ENCODE measurements at places on chromosomes 2 and 18. TPM values are rescaled to one million over a fixed set of nuclear protein-coding genes. Genes with fewer than 3 reads are reported as not detected.

The CD207 gene
- polyA plus RNA-seq: not detected

The STAT4 gene
- polyA plus RNA-seq: 9.4 TPM

The ACADL gene
- 23.2 TPM for polyA plus RNA-seq

The DRC1 gene
- 3.5 TPM for polyA plus RNA-seq

The CPLX4 gene
- 0.14 TPM for polyA plus RNA-seq

DNA sequence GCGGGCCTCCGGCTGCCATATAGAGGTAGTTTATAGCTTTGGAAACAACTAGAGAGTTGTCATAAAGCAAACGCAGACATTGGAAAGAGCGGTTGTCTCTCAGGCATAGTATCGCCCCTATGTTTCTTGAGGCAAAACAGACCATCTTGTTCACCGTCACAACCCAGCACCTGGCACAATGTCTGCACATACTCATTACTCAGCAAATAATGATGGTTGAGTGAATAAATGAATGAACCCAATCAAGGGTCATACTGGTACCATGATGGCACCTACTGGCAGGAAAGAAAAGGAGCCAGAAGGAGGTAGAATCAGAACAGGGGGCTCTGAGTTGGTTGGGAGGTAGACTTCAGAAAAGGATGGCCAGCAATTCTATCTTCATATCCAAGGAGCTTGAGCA lies 118.5 kb downstream of the ANTXR1 start:
- DNase-seq: no peak

DNA sequence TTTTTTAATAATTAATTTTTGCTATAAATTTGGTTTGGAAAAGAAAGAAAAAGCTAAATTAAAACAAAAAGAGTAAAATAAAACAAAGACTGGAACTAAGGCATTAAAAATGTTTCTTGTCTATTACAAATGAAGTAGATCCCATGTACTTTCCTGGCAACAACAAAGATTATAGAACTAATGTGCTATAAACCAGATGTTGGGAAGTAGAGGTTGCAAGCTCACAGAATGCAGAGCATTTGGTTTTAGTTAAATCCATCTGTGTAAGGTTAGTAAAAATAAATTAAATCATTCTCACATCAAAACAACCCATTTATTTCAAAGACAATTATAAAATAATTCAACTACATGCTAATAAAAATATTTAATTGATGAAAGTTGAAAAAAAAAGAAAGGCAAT lies 157.2 kb upstream of the ZC3H15 start:
- no peak for DNase-seq

DNA sequence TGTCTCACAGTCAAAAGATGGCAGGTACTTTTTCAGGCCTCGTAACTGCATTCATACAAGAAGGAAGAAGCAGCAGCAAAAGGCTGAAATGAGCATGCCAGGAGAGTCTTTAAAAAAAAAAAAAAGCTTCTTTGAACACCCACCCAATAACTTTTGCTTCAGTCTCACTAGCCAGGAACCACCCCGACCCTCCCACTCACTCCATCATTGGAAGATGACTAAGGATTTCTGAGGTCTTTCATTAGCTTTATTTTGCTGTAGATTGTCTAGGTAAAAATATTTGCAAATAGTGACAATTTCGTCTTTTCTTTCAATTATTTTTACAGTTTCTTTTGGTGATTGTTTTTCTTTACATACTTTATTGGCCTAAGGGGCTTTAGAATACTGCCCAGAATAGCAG lies 37.9 kb downstream of the RBBP8 start:
- DNase-seq: no peak

DNA sequence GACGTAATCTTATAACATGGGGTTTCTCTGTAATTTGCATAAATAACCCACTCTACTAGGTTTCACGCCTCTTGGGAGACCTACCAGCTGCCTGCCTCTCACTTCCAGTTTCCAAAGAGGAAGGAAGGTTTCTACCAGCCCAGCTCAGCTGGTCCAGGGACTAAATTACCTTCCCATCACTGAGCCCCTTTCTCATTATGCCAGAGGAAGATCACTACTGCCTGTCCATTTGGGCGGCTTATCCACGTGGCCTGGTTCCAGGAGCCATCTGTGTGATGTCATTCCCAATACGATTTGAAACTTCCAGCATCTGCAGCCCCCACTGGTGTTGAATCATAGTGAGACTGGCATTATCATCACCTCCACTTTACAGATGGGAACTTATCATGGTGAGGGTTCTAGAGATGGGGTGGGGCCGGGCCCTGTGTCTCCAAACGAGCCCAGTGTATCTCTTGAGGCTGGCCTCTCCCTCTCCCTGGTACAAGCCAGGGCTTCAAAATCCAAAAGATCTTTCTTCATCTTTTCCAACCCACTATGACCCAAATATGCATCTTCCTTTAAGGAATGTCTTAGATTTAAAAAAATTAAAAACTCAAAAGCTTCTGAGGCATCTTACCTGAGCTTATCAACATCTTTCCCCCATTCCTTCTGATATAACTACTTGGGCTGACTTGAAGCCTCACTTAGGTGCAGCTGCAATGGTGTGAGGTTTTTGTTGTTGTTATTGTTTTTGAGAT lies 140.8 kb downstream of the DDX1 start:
- DNase-seq: no peak

DNA sequence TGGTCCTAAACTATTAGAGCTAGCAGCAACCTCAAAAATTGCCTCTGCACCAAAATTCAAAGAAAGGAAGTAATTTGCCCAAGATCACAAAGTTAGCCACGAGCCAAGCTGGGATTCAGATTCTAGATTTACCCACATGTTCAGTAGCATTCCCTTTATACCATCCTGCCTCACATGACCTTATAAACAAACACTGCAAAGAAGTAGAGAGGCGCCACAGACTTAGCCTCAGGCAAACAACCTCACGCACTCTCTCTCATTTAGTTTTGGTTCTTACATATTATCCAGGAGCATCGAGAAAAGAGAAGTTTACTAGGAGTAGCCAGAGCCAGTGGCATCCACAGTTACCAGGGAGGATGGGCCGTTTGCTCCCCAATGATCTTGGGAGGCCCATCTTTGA lies 226.6 kb downstream of the OSR1 start:
- DNase-seq: no peak

DNA sequence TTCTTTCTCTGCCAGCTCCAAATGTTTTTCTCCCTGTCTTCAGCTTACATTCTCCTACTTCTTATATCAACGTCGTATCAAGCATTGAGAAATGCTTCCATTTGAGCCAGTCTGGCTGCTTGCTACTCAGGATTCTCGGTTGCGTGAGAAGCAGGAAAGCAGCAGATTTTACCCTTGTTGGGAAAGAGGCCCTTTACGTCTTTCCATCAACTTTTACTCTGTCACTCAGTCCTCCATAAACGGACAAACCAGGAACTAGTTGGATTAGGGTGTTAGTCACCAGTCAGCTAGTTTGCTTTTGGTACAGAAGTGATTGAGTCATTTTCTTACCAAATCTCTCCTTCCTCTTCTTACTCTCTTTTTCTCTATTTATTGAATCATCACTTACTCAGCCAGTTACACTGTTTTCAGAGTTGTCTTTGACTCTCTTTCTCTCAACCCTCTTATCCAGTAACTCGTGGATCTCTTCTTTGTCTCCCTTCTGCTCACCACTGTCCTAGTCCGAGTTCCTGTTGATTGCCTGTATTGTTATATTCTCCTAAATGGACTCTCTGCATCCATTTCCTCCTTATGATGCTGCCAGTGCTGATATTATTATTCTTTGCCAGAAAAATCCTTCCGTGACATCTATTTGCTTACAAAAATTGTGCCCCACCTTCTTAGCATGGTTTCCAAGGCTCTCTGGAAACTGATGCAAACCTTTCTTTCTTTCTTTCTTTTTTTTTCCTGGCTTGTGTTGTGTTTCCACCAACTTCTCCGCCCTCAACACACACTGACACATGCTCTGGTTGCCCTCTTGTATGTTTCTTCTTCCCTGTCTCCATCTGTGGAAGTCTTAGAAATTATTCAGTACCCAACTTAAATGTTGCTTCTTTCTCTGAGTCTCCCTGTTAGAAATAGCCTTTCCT lies 61.5 kb downstream of the VRK2 start:
- DNase-seq: no peak

DNA sequence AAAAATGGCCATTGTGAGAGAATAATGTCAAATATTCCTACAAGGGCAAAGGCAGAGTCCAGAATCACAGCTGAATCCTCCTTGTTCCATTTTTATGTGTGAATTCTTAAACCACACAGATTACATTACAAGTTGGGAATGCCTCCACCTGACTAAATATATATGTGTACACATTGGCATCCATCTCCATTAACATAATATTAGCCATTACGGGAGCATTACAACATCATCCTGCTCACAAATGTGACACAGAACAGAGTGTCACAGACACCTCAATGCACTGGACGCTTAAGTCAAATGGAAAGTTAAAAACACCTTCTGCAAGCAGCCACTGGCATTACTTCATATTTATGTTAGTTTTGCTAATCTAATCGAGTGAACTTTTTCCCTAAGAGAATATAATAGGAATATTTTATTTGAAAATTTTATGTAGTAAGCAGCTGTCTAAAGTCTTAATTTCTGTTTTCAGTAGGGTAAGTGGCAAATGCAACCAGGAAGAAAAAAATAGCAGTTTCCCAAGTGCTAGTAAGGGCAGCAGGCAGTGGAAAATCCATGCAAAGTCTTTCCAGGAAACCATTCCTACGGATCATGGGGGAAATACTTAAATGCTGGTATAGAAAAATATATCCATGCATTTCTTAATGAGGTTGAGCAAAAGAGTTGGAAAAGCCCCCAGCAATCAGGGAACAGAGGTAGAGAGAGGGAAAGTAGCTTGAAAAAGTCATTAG lies 255.6 kb downstream of the OSR1 start:
- DNase-seq: no peak

DNA sequence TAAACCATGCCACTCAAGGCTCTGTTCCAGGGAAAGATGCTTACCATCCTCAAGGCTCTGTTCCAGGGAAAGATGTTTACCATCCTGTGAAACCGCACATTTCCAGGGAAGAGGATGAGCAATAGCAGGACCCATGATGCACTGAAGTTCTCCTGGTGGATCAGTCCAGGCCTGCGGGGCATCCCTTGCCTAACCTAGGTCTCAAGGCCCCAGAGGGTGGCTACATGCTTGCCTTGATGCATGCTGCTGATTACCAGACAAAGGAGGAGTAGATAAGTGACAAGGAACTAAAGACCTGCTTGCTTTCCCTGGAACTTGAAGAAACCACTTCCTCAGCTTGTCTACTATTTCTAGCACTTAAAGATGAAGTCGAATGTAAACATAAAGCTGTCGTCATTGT lies 111.0 kb upstream of the LINC00305 start:
- no peak for DNase-seq

DNA sequence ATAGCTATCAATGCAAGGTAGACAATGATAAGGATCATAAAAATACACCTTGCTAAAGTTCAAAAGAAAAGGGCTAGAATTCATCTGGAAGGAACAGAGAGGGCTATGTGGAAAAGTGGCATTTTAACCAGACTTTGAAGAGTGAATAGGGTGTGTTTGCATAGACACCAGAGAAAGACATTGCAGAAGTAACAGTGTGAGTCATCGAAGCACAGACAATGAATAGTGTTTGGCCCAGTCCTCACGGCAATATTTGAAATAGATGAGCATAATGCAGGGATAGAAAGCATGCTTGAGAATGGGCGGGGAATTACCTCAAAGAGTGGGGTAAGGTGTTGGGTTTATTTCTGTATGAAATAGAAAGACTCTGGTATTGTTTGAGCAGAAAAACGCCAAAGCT lies 24.2 kb downstream of the MYT1L start:
- no peak for DNase-seq

GRCh38 chr2:55099878-55100820 lies 49.9 kb upstream of the RTN4 start:
- no peak for DNase-seq

DNA sequence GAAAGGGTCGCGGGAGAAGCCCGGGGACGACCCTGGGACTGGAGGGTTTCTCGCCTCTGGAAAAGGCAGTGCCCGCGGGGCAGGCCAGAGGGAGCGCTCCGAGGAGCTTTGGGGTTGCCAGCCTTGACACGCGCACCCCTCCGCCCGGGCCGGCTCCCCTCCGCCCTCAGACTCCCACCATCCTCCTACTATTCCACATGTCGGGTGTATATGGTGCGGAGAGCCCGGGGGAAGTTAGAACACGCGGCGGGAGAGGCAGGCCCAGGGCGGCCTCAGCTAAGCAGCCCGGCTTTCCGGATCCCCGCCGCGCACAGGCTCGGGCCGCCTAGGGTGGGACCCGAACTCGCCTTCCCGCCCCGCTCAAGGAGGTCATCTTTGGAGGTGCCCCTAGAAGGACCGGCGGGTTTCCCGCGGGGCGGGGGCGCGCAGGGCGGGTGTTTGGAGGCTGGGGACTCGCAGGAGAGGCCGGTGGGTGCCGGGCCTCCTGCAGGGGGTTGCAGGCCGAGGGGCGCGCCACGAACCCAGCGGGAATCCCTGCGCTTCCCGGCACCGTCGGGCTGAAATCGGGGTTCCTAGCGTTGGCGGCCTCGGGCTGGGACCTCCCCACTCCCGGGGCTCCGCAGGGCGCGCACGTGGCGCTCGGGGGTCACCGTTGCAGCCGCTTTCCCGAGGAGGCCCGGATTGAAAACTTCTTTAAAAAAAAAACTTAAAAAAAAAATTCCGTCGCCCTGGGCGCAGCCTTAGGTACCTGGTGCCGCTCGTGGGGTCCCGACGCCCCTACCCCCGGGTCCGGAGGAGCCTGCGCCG lies 3.7 kb downstream of the NFATC1 start:
- no peak for DNase-seq

GRCh38 chr2:172086241-172087206 lies 1.2 kb downstream of the DLX1 start:
- no peak for DNase-seq

DNA sequence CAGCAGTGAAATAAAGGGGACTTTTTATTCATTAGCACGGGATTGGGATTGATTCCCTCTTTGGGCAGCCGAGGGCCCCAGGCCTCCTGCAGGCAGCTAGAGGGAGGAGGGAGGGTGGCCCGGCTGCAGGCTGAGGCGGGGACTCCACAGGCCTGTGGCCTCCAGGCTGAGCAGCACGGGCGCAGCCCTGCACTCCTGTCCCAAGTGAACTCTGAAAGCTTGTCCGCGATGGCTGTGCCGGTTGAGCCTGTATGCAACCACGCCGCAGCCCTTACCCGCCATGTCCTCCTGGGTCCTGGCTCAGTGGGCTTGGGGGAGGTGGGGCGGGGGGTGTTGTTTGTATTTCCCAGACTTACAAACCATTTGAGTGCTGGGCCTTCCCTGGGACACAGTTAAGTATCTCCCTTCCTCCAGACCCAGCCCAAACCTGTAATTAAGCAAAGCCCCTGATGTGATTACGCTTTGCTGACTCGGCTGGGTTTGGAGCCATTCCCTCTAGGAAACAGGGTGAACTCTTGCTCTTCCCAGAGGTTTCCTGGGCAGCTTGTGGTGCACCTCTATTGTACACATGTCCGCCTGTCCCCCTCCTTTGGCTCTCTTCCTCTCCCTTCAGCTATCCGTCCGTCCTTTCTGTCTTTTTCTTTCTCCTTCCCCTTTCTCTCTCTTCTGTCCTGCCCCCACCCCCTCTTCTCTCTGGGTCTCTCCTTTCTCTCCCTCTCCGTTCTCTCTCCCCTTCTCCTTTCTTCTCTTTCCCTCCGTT lies 5.3 kb downstream of the GLI2 start:
- DNase-seq: no peak

DNA sequence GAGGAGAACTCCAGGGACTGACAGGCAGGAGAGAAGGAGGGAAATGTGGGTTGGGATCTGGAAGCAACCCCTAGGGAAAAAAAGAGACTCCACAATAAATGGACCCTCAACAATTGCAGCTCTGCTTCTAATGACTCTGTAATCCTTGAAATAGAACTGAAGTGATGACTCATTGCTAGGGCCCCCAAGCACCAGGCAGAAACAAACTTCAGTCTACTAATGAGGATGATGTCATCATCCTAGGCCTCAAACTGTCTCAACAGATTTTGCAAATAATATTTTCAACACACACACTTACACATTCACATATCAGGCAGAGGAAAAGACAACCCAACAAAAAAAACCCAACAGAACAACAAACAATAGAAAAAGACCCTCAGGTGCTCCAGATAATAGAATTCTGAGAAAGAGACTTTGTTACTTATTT lies 143.3 kb downstream of the HDAC4 start:
- DNase-seq: no peak

All from right renal pelvis (tissue), 4 donors.